ENCODE measurements at places on chromosomes 2 and 18.

DNA sequence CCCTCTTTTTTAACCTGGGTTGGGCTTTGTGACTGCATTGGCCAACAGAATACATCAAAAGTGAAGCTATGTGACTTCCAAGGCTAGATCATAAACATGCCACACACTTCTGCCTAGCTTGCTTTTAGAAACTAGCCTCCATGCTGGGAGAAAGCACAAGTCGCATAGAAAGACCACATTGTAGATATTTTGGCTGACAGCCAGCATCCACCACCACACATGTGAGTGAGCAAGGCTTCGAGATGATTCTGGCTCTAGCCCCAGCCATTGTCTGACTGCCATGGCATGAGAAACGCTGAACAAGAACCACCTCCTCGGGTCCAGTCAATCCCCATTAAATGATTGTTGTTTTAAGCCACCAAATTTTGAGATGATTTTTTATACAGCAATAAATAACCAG lies 66.8 kb upstream of the STPG4 start:
- DNase-seq, result no peak

DNA sequence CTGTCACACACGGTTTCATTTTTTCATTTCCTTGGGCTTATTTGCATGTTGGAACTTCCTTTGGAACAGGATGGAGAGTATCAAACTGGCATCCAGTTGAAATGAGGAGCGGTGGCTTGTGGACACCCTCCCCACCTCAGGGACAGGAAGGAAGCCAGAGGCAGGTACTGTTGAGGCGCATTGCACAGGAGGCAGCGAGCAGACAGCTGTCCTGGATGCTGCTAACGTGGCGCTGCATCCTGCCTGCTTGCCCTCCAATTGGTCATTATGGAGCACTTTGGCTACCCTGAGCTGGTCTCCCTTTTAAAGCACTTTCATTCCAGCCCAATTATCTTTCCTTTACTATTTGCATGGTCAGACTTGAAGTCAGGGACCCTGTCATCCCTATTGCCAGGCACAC lies 80.7 kb upstream of the ITGA4 start:
- no peak for DNase-seq

DNA sequence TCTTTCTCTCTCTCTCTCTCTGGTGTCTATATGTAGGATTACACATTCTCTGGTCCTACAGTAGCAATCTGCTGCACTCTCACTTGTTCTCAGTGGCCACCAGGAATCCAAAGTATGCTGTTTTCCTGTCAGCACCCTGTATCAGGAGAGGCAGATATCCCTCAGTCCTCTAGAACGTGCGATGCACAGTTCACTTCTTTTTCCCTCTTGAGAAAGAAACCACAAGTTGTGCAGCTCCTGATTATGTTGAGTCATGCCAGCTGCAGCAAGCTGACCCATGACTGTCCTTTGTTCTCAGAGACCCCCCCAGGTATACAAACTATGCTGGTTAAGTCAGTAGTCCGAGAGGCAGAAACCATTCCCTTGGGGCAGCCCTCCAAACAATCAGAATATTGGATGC lies 54.6 kb downstream of the LANCL1 start:
- no peak for DNase-seq

GRCh38 chr2:224041554-224041953 lies 2.5 kb upstream of the SERPINE2 start:
- DNase-seq, result no peak

- no peak for DNase-seq
Observed at GRCh38 chr2:21317131-21317530, 193.4 kb downstream of the TDRD15 start.

- DNase-seq, result no peak
Observed at GRCh38 chr18:24272229-24272525, 125.4 kb downstream of the OSBPL1A start.

DNA sequence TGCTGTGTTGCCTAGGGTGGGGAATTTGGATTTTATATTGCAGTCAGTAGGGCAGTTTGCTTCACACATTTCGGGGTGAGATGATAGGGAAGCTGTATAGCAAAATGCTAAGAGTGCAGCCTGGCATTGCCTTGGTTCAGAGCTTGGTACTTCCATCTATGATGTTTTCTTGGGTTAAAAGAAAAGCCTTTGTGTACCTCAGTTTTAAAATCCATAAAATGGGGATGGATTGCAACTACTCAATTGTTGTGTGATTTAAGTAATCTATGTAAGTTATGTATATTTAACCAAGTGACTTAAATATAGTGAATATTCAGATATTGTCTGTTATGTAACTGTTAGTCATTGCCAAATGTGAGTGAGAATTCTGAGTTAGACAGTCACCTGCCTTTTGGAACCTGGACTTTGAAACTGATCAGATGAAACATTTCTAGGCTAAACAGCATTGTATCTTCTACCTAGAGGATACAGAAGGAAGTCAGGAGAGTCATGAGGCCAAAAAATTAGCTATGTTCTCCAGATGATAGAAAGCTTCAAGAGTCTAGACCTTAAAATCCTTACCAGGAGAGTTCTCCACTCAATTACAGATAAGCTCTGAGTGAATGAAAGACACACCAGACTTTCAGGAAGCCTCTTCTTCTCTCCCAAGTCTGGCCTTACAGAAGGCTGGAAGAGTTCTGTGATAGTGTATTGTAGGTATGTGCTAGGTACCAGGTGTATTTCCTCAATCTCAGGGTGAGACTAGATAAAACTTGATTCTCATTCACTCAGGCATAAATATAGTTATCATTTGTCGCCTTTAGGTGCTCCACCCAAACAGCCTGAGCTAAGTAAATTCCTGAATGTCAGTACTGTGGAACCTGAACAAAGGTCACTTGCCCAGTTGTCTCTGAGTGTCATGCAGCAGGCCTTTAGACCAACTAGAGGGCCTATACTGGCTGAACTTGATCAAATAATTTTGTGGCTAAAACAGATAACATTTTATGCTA lies 7.5 kb downstream of the RIOK3 start:
- no peak for DNase-seq

DNA sequence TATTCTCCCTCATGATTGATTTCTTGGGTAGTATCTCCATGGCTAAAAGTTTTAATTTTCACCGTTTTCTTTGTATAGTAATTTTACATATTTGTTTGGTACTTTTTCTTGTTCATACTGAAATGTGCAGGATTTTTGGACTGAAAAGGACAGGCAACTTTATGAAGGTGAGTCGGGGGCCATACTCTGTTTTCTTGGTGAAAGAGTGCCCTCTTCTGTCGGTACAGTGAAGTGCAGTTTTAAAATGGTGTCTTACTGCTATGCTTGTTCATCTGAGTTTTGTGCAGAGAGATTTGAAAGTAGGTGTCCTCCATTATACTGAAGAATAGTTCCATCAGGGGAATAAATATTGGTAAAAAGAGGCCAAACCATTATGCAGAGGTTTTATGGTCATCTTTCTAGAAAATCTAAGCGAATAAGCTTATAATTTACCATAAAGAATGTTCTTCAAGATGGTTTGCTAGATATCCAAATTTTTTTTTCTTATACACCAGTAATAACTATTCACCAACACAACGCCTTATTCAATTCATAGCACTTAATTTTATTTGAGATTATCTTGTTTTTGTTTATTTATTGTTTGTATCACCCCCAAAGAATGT lies 8.7 kb upstream of the SERPINB13 start:
- no peak for DNase-seq

- no peak for DNase-seq
Observed at GRCh38 chr2:102283996-102284395, 27.4 kb upstream of the IL1RL1 start.

GRCh38 chr2:207464007-207464406 lies 65.8 kb upstream of the CREB1 start:
- no peak for DNase-seq

DNA sequence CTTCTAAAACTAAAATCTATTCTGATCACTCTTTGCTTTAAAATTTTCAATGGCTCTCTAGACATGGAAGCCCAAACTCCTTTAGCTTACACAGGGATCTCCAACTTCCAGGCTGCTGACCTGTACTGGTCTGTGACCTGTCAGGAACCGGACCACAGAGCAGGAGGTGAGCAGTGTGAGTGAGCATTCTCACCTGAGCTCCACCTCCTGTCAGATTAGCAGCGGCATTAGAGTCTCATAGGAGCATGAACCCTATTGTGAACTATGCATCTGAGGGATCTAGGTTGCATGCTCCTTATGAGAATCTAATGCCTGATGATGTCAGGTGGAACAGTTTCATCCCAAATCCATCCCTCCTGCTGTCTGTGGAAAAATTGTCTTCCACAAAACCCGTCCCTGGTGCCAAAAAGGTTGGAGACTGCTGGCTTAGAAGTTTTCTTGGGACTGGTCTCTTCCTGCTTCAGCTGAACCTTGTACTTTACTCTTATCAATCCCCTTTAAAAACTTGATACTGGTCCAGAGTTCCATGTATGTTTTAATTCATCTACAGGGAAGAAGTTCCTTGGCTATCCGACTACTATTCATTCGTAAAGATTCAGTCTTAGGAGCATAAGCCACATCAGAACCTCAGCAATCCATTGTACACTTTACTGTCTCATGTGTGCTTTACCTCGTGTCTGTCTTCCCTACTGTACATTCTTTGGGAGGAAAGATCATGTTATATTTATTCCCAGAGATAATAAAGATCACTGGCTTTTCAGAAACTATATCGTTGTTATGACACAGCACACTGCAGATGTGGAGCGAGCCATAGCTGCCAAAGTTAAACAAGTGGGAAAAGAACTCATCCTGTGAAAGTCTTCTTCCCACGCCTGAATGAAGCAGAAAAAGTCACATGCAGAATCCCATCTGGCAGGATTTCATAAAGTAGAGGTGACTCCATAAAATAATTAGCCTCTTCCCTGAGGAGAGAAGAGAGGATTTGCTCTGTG lies 183.8 kb downstream of the LRATD1 start:
- no peak for DNase-seq

- no peak for DNase-seq
Observed at GRCh38 chr2:182652326-182652725, 63.7 kb upstream of the DNAJC10 start.

- no peak for DNase-seq
Observed at GRCh38 chr2:3823748-3824147, 120.4 kb downstream of the DCDC2C start.

DNA sequence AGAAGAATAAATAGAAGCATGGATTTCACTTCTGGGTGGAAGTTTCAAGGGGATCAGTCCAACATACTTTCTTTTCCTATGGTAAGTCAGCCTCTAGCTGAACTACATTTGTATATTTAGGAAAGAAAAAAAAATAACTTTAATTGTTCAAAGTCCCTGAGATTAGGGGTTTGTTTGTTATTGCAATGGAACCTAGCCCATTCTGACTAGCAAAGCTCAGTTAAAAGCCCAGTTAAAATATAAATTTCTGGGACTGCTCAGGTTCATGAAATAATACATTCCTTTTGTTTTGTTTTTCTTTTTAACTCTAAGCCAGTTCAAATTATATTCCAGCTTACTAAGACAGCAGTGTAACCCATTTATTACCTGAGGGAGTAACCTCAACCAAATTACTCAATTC lies 2069.6 kb upstream of the CELF4 start:
- DNase-seq, result no peak

GRCh38 chr18:73768043-73768442 lies 379.6 kb downstream of the FBXO15 start:
- DNase-seq, result no peak

DNA sequence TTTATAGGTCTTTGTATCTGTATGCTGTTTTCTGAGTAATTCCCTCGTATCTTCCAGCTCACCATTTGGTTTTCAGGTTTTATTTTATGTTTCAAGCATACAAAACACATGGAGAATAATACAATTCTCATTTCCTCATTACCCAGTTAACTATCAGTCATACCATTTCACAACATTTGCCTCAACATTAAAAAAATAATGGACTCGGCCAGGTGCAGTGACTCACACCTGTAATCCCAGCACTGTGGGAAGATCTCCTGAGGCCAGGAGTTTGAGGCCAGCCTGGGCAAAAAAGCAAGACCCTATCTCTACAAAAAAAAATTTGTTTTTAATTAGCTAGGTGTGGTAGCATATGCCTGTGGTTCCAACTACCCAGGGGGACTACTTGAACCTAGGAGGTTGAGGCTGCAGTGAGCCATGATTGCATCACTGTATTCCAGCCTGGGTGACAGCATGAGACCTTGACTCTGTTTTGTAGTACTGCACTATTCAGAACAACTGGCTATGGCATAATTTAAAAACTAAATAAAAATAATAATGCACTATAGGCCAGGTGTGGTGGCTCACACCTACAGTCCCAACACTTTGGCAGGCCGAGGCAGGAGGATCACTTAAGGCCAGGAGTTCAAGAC lies 20.3 kb downstream of the NPC1 start:
- DNase-seq, result no peak

GRCh38 chr2:60400462-60401246 lies 152.8 kb downstream of the BCL11A start:
- no peak for DNase-seq

- DNase-seq, result no peak
Observed at GRCh38 chr2:204452464-204453023, 92.7 kb upstream of the PARD3B start.

DNA sequence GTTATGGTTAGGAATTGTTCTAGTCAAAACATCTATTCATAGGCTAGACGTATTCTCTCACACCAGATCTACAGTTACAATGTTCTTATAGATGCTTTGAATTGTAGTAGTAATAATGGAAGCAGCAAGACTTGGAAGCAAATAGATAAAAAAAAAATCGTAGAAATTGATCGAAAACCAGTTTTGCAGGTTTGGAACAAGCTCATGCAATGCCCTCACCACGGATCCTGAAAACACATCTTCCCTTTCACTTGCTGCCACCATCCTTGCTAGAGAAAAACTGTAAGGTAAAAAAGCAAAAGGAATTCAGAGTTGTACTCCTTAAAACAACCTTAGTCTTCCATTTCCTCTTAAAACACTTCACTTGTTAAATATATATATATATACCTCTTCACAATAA lies 4.4 kb downstream of the SULT1C4 start:
- DNase-seq, result no peak

GRCh38 chr2:61582165-61582564 lies 44.0 kb upstream of the XPO1 start:
- DNase-seq, result no peak

Measured in mesenteric fat pad (tissue), 1 donor.